ENCODE measurements at places on chromosomes 4 and X. TPM values are rescaled to one million over a fixed set of nuclear protein-coding genes. Genes with fewer than 3 reads are reported as not detected.

The GRPR gene
- 0.27 TPM for polyA plus RNA-seq

The HSFX1 gene
- polyA plus RNA-seq, result 2.5 TPM

The TENM3 gene
- polyA plus RNA-seq, result 18.5 TPM

The FMR1NB gene
- polyA plus RNA-seq, result 0.23 TPM

The MAGEC3 gene
- polyA plus RNA-seq, result 0.14 TPM

The TBX22 gene
- polyA plus RNA-seq, result 3.9 TPM

The DMP1 gene
- not detected for polyA plus RNA-seq

The ATP5ME gene
- polyA plus RNA-seq, result 171 TPM

DNA sequence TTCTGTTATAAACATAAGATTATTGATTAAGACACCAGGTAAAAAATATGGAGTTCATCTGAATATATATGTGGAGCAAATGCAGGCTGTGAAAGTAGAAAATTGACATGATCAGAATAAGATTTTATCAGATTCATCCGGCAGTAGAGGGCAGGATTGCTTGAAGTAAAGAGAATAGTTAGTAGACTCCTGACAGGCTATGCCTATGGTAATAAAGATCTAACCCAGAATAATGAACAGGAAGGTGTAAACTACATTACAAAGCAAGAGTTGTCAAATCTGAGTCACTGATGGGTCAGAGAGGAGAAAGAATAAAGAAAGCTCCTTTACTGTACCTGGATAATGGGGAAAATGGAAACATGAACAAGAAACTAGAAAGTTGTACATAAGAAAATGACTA, 20.8 kb upstream of the TMEM184C start:
- DNase-seq, result no peak

- DNase-seq, result no peak
Measured at GRCh38 chr4:33996075-33996718, 2248.1 kb downstream of the ARAP2 start.

GRCh38 chrX:148659481-148659880, 159.1 kb downstream of the AFF2 start:
- DNase-seq, result no peak

DNA sequence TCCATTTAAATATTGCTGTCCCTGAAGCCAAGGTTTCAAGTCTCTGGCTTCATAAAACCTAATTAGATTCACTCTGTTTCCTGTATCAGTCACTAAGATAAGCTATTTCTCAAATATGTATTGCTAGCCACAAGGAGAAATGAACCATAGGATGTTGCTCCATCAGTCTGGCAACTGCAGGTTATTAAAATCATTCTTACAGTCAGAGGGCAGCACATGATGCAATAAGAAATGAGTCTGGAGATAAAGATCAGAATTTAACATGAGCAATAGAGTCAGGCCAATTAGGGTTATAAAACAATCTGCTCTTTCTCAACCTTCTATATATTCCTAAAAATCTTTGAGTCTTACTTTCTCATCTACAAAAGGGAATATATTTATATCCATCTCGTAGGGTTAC, 7.2 kb downstream of the PRKG2 start:
- DNase-seq, result no peak

DNA sequence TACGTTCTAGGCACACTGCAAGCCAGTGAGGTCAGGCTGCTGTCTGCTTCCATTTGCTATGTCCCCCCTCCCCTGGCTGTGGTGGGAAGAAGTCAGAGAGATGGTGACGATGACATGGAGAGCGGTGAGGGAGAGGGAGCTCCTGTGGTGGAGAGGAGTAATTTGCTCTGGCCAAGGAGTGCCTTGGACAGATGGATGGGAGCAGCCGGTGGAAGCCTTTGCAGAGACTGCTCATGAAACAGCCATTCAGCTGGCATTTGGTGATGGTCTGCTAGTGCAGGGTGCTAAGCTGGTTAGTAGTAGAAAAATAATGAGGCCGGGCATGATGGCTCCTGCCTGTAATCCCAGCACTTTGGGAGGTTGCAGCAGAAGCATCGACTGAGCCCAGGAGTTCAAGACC, 124.1 kb downstream of the FHDC1 start:
- DNase-seq, result no peak

DNA sequence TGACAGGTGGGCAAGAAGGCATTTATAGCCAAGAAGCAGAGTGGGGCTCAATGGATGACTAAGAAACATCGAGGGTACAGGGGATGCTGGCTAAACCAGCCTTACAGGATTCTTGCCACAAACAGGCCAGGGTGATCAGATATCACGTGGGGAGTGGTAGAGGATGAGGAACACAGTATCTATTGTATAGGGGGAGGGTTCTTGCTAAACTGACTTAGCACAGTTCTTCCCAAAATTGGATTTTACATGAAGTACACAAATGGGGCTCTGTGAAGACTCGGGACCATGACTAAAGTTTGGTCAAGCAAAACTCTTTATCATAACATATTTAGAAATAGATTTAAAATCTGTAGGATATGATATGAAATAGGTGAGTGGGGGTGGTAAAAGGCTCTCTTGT, 144.0 kb upstream of the ATOH1 start:
- no peak for DNase-seq

- DNase-seq, result no peak
Measured at GRCh38 chr4:159101988-159102621, 774 bp upstream of the RAPGEF2 start.

- DNase-seq, result no peak
Measured at GRCh38 chr4:119785963-119786362, 157.4 kb upstream of the PDE5A start.

GRCh38 chr4:132572210-132572609, 576.9 kb upstream of the PCDH10 start:
- DNase-seq, result no peak

DNA sequence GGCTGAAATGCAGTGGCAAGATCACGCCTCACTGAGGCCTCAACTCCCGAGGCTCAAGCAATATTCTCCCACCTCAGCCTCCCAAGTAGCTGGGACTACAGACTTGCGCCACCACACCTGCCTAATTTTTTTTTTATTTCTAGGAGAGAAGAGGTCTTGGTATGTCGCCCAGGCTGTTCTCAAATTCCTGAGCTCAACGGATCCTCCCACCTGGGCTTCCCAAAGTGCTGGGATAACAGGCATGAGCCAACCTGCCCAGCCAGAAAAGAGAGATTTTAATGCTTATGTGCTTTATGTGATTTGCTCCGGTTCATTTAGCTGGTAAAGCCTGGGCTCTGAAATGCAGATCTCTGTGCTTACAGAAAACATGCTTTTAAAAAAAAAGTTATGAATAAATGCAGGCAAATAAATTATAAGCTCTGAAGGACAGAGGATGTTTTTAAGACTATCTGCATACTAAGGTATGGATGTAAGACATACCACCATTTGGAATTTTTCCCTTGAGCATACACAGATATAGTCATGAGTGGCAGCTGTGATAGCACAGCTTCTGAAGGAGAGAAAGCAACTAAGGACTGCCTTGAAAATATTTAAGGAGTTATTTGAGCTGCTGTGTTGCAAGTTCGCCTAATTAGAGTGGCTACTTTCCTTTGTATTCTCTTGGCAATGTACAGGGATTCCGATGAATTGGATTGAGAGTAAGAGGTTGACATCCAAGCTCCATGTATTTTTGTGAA, 13.8 kb downstream of the GUCY1B1 start:
- no peak for DNase-seq

GRCh38 chrX:101071582-101071981, 7.1 kb upstream of the TMEM35A start:
- DNase-seq, result no peak
